HT-29 (cell line): ENCODE measurements at places on chromosomes 1 and 21. TPM values are rescaled to one million over a fixed set of nuclear protein-coding genes. Genes with fewer than 3 reads are reported as not detected.

The FAM78B gene
- total RNA-seq: not detected in 2 replicates

The SPATA21 gene
- total RNA-seq: not detected in 2 replicates

The PRSS38 gene
- total RNA-seq: not detected in 2 replicates

The CD101 gene
- 0.05 and 0.33 TPM in 2 replicates for total RNA-seq

The MYBPH gene
- not detected in 2 replicates for total RNA-seq

The B4GALT2 gene
- 153 and 159 TPM in 2 replicates for total RNA-seq

The TMEM52 gene
- total RNA-seq: 10.8 and 12.0 TPM in 2 replicates

The MYCL gene
- 11.6 and 12.4 TPM in 2 replicates for total RNA-seq

The OR14C36 gene
- not detected in 2 replicates for total RNA-seq

- no peak for DNase-seq
Measured at GRCh38 chr1:35688161-35688560, 30.5 kb downstream of the C1orf216 start.

DNA sequence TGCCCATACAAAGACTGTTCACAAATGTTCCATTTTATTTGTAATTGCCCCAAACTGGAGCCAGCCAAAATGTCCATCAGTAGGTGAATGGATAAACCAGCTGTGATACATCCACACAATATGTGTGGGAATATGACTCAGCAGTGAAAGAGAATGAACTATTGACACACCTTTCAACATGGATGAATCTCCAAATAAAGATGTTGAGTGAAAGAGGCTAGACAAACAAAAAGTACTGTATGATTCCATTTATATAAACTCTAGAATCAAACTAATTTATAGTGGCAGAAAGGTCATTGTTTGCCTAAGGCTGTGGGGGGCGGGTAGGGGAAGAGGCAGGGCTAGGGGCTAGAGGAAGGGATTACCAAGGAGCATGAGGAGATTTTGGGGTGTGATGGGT lies 4.5 kb downstream of the DHCR24 start:
- no peak for DNase-seq

GRCh38 chr21:42741066-42741465 lies 87.6 kb downstream of the PDE9A start:
- DNase-seq: no peak

DNA sequence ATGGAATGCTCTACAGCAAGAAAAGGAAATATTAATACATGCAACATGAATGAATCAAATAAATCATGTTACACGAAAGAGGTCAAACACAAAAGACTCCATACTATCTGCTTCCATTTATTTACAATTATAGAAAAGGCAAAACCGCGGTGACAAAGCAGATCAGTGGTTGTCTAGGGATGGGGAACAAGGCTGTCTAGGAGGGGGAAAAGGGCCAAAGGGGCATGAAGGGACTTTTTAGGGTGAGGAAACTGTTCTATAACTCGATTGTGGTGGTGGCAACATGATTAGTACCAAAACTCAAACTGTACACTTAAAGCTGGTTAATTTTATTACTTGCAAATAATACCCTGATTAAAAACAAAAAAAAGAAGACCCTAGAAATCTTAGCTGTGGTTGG lies 20.6 kb downstream of the CAPZB start:
- no peak for DNase-seq

- DNase-seq: no peak
Measured at GRCh38 chr1:152111515-152111968, 3.7 kb downstream of the TCHH start.

DNA sequence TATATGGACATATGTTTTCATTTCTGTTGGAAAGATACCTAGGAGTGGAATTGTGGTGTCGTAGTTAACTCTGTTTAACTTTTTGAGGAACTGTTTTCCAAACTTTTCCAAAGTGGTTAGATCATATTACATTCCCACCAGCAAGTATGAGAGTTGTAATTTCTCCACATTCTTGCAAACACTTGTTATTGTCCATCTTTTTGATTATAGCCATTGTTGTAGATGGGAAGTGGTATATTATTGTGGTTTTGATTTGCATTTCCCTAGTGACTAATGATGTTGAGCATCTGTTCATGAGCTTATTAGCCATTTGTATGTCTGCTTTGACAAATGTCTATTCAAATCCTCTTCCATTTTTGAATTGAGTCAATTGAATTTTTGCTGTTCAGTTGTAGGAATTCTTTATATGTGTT lies 19.8 kb downstream of the CAMTA1 start:
- no peak for DNase-seq

- DNase-seq: peak; percentile 80
Measured at GRCh38 chr21:43585924-43586413, 73.3 kb downstream of the HSF2BP start.

DNA sequence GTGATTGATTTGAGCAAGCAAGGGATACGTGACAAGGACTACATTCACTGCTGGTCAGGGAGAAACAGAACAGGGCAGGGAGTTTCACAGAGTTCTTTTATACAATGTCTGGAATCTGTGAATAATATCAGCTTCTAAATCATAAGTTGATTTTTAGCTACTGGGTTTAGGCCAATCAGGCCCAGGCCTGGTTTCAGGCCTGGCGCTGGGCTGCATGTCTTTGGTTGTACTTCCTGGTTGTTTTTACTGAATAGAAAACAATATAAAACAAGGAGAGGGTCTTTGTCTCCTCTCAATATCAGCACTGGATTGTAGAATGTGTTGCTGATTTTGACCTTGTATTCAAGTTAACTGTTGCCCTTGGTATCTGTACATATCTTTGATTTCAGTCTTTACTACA lies 865 bp upstream of the AMY2A start:
- DNase-seq: no peak

- no peak for DNase-seq
Measured at GRCh38 chr1:1928231-1929101, 9.4 kb upstream of the TMEM52 start.

GRCh38 chr1:1058921-1059493 lies 15.1 kb downstream of the RNF223 start:
- DNase-seq: no peak

DNA sequence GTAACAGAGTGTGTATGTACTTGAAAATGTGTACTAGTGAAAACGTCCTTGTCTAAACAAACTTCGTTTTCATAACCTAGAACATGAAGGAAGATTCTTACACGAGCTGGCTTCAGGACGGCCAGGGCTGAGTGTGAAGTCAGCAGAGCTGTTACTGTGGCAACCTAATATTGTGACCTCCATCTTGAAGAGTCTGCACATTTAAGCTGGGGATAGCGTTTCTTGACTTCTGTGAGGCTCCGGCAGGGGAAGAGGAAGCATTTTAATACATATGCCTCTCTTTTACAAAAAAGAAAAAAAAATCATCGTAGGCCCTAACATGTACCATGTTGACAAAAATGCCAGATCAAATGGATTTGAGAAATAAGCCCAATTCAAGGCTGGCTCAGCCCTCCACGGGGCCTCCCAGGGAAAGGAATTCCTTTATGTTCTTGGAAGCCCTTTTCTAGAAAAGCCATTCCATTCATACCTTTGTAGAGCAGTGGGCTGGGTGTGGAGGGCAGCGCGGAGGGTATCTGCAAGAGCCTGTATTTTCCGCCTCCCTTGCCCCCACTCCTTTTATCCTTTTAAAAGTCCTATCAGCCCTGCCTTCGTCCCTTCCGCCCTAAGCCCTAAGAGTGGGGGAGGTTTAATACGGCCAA lies 51.1 kb downstream of the SIM2 start:
- no peak for DNase-seq

DNA sequence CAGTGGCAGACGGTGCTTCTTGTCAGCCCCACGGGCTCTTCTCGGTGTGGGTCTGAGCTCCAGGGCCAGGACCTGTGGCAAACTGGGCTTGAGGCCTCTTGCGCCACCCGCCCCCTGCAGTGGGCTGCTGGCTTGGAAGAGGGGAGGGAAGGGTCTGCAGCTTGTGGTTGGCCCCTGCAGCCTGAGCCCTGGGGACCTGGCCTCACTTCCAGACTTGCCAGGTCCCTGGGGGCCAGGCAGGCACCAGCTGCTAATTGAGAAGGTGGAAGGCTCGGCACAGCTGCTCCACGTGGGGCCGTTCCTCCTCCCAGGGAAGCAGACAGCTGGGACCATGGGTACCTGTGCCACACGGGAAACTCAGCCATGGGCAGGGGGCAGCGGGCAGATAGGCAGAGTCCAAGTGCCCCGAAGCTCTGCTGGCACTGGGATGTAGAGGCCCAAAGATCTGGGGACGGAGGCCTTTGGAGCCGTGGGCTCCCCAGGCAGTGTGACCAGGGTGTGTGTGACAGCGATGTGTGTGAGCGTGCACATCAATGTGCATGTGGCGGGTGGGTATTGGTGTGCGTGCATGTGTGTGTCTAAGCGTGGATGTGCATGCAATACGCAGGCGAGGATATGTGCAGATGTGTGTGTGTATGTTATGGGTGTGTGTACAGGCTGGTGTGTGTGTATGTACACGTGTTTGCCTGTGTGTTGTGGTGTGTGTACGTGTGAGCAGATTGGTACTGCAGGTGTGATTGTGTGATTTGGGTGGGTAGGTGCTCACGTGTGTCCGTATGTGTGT lies 39.3 kb downstream of the TP73 start:
- no peak for DNase-seq

DNA sequence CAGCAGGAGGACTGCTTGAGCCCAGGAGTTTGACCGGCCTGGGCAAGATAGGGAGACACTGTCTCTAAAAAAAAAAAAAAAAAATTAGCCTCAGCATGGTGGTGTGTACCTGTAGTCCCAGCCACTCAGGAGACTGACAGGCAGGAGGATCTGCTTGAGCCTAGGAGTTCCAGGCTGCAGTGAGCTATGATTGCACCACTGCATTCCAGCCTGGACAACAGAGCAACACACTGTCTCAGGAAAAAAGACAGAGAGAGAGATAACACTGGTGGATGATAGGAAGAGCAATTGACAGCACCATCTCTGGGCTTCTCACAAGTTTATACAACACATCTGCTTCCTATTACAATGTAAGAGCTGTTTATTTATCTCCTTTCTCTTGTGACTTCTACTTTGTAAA lies 2.4 kb upstream of the RNU11 start:
- DNase-seq: no peak

- DNase-seq: no peak
Measured at GRCh38 chr1:231913493-231913892, 286.9 kb downstream of the DISC1 start.

DNA sequence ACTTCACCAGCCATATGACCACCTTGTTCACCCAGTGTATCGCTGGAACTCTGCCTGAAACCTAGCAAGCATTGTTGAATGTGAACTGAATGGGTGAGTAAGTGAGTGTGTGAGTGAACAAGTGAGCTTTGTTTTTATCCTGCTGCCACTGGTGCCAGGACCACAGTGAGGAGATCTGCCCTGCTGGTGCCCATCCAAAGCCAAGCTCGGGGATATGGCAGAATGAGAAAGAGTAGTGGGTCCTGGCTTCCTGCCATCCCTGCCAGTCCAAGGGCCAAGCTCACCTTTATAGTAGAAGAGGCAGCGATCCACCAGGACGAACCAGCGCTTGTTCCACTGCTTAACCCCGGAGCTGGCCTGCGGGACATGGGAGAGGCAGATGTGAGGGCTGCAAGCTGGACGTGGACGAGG lies 53.4 kb upstream of the GOLT1A start:
- peak; percentile 16 for DNase-seq

DNA sequence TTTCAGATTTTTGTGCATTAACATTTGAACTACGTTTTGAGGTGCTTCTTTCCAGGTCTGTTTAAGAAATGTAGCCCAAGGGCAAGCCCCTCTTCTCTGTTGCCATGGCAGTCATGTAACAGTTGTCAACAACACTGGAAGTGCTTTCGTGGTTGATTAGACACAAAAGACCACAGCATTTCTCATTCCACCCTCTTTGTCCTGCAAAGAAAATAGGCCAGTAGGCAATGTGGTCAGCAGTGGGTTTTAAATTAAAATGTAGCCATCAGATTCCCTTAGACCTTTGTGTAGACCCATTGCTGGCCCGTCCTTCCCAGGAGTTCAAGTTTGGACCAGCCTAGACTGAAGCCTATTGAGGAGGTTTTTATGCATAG lies 35.4 kb downstream of the VANGL1 start:
- no peak for DNase-seq

DNA sequence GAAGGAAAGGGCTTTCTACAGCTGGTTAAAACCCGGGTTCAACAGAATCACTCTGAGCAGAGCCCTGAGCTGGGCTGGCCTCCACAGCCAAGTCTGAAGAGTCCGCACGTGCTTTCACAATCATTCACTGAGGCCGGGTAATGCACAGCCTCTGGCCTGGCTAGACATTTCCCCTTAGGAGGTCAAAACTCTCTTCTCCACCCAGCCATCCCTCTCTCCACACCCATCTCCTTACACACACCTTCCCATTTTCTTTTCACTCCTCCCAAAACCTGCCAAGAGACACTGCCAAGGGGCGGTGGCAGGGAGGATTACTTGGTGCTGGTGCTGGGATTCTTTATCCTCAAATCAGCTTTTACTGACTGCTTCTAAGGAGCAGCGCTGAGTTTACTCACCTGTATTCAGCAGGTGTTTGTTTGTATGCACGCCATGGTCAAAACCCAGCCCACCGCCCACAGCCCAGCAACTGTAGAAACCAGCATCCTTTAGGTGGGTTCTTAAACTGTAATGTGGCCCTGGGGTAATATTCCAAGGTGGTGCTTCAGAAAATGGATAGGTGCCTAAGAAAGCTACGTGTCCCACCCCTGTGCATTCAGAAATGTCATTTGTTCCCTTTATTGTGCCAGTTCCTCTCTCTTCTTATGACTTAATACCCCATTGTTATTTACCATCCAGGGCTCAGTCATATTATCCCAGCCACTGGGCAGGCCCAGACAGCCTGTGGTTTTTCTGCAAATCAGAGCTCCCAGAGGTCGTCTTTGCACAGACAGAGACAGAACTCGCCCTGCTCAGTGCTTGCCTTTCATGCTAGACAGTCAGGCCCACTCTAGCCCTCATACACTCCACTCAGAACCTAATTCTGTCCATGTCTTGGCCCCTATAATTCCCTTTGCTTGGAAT lies 80.2 kb downstream of the ADSS2 start:
- no peak for DNase-seq

GRCh38 chr1:190179817-190180216 lies 297.8 kb downstream of the BRINP3 start:
- peak; percentile 5 for DNase-seq

DNA sequence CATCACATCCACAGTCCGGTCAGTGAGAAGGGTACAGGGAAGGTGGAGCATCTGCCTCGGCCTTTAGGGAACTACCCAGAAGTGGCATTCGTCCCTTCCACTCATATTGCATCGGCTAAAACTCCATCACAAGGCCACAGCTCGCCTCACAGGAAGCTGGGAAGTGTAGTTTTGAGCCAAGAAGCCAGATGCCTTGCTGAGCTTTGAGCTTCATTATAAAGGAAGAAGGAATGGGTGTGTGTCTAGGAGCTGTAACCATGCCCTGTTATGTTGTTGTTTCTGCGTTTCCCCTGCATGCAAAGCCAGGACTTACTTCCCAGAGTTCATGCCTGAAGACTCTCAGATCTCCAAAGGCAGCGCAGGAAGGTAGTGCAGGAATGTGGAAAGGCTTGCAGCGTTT lies 61.1 kb downstream of the OPTC start:
- no peak for DNase-seq

GRCh38 chr1:148388260-148389026 lies 94.7 kb downstream of the PPIAL4G start:
- peak; percentile 91 for DNase-seq

- peak; percentile 25 for DNase-seq
Measured at GRCh38 chr1:12422488-12422887, 192.7 kb downstream of the VPS13D start.
